ENCODE measurements at places on chromosomes 7 and 10.

GRCh38 chr7:72924386-72924732, 536 bp upstream of the POM121 start:
- no peak for DNase-seq

DNA sequence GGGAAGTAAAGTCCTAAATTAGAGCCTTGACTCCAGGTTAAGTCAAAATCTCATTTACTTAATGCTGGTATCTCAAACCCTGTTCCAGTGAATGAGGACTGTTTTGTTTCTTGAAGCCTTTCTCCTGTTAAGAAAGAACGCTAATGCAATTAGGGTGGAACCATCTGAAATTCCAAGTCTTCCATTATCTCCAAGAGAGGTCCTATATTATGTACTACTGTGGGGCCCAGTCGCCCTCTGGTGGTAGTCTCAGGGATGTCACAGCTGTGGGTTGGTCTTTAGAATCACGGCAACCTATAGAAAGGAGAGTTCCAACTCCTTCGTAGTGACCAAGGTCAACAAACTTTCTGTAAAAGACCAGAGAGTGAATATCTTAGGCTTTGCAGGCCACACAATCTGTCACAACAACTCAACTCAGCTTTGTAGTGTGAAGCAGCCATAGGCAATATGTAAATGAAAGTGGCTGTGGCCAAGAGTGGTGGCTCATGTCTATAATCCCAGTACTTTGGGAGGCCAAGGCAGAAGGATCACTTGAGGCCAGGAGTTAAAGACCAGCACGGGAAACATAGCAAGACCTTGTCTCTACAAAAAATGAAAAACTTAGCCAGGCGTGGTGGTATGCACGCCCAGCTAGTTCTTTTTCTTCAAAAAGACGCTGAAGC, 9.3 kb downstream of the RPP38 start:
- DNase-seq = peak; percentile 79

DNA sequence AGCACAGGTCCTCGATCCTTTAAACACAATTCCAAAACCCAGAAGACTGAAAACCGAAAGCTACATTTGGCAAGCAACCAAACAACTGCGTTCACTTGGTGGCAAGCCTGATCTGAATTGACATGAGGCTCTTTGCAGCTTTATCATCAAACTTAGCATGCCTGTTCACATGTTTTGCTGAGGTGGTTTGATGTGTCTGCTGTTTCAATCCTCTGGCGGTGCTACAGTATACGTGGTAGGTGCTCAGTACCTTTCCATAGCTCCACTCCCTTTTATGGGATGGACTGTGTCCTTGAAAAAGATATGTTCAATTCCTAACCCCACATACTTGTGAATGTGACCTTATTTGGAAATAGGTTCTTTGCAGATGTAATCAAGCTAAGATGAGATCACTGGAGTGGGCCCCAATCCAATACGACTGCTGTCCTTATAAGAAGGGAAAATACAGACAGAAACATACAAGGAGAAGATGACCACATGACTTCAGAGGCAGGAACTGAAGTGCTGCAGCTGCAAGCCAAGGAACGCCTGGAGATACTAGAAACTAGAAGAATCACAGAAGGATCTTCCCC, 33.4 kb downstream of the CCDC6 start:
- no peak for DNase-seq

DNA sequence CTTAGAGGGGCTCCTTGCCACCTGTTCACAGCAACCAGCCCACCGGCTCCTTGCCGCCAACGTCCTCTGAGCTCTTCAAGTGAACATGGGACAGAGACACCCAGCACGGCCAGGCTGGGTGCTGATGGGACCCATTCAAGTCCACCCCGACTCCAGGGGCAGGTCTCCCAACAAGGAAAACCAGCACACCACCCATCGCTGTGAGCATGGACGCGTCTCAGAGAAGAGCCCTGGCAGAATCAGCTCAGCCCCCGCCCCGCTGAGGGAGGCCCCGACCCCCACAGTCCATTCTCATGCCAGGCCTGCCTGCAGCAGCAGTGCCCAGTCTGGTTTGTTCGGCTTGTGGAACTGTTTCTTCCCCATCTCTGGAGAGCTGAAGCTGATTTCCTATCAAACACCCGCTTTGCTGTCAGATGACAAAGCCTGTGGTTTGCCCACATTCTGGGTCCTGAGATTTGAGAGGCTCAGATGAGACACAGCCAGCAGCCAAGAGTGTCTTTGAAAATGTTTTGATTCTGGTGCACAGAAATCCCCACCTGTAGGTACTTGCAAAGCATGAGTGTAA, 216.6 kb downstream of the ZMYND11 start:
- DNase-seq = no peak

DNA sequence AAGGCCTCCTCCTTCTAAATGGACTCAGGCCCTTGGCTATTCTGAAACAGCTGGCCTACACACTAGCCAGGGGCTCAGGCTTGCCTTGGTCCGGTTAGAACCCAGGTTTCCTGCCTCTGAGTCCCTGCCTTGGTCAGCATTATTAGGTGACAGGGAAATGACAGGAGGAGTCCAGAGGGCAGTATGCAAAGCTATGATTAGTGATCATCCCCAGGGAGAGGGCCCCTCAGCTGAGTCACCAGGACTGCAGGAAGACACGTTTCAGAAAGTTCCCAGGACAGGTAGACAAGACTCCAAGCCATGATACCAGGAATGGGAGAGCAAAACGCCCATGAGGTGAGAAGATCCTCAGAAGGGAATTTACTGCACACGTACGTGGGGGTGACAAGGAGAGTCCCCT, 301.1 kb upstream of the COBL start:
- no peak for DNase-seq

Data from Calu3 (cell line).